T-cell (primary cell): ENCODE measurements at places on chromosomes 7 and 10.

DNA sequence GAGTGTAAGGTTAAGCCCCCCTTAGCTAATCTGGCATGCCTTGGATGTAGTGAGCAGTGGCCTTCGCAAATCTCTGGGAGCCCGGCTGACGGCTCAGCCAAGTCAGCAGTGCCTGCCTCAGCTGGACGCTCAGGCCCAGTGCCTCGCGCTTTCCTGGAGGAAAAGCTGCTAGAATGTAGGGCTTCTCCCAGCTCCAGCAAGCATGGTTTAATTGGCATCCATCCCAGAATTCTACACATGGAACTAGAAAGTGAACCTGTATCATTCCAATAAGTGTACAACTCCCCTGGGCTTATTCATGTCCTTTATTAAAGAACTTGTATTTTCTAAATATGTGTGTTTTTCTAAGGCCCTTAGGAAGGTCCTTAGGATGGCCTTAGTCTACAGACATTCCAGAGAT lies 287.8 kb upstream of the SHH start:
- DNase-seq, result no peak

DNA sequence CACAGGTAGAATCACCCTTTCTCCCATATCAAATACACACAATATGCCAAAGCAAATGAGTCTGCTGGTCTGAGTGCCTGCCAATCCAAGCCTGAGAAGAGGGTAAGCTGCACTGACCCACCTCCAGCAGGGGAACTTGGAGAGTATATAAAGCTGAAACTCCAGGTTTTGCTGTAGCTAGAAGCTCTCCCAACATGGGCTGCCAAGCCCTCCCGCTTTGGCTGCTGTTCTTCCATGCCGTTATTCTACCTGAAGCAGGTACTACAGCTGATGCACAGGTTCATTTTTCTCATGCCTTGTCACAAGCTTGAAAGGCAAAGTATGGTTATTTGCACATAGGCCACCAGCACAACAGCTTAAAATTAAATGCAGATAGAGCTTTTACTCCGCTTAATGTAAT lies 21.5 kb upstream of the C10orf120 start:
- no peak for DNase-seq

DNA sequence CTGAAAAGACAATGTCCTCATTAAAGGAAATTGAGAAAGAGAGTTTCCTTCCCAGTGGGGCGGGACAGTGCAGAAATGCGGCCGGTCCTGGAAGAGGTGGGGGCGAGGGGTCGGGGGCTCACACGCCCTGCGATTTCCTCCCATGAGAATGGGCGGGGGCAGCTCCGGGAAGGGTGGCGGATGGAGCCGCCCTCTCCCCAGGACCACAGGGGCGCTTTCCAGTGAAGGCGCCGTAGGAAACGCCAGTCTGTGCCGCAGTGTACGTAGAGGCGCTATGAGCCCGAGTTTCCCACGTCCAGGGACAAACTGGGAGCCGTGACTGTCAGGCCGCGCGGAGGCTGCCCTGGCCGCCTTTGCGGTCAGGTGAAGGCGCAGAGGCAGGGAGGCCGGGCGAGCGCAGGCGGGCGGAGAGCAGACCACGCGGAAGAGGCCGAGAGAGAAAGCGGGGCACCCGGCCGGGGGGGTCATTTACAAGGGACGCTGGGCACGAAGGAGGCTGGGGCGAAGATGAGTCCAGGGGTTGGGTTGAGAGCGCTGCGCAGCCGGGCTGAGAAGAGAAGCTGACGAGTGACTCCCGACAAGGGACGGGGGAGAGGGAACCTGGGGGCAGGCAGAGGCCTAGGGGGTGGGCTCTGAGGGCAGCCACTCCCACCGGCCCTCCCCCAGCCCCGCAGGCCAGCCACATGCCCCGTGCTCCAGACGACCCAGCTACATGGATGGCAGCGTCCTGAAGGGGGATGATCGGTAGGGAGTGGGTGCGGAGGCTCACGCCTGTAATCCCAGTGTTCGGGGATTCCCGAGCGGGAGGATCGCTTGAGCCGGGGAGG lies 45.0 kb downstream of the ALOX5 start:
- DNase-seq, result peak; percentile 58

GRCh38 chr10:54484186-54484585 lies 316.8 kb downstream of the PCDH15 start:
- DNase-seq, result no peak

GRCh38 chr10:110794808-110795207 lies 76.9 kb upstream of the PDCD4 start:
- DNase-seq, result no peak

DNA sequence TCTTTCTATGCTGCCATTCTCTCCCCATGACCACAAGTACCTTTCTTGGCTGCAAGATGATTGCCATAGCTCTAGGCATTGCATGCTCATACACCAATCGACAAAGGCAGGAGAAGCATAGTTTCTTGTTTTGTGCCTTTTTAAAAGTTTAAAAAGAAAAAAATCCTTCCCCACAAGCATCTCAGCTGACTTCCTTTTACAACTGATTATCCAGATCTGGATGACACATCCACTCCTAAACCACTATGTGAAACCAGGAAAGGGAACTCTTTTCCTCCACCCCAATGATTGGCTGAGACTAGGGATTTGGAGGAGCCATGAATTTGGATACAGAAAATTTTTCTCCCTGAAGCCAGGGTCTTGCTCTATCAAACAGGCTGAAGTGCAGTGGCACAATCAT lies 14.5 kb upstream of the LRRC4 start:
- no peak for DNase-seq

- DNase-seq, result no peak
These were observed 58.2 kb upstream of the NUPR2 start for GRCh38 chr7:56174346-56174874.

GRCh38 chr7:119175911-119176627 lies 951.6 kb downstream of the ANKRD7 start:
- DNase-seq, result no peak

GRCh38 chr10:92567952-92568600 lies 5.8 kb downstream of the IDE start:
- DNase-seq, result no peak

DNA sequence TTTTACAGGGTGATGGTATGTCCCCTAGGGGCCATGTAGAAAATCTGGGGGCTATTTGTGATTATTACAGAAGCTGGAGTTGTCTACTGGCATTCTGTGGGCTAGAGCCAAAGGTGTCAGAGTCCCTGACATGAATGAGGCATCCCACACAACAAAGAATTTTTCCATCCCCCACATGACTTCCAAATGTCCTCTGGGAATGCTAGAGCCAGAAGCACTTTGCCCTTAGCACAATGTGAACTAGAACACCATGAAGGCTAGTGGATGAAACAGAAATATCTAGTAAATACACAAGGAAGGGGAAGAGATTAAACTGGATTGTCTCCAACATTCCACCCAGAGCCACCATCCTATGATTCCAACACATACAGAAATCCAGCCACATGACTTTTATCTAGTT lies 46.9 kb downstream of the FAM13C start:
- no peak for DNase-seq

DNA sequence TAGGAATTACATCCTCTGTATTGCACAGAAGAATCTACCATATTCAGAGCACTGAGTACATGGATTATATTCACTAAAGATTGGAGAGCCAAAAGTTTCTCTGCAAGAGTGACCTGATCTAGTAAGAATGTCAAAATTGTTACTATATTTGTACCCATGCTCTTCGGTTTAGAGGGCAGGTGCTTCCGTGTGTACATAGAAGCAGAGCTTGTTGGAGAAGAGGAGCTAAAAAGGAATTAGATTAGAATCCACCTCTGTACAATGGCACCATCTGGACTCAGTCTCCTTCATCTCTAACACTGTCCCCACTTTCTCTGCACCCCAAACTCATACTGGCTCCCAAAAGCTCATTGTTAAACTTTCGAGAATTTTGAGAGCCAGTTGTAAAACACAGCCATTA lies 8.3 kb downstream of the CALD1 start:
- DNase-seq, result no peak

DNA sequence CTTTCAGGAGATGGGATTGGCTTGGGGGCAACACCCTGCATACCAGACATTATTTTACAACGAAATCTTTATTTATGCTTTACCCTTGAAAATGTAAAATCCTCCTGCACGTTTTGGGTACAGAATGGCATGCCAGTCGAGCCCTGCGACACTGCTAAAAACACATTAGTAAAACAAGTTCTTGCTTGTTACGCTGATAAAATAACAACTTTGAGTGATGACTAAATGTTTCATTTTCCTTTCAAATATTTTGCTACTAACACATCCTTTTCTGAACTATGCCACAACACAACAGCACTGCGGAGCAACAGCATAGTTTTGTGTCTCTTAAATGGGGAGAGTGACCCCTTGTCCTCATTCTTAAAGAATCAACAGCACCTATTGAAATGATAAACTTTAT lies 76.0 kb upstream of the SEMA3D start:
- DNase-seq, result no peak

DNA sequence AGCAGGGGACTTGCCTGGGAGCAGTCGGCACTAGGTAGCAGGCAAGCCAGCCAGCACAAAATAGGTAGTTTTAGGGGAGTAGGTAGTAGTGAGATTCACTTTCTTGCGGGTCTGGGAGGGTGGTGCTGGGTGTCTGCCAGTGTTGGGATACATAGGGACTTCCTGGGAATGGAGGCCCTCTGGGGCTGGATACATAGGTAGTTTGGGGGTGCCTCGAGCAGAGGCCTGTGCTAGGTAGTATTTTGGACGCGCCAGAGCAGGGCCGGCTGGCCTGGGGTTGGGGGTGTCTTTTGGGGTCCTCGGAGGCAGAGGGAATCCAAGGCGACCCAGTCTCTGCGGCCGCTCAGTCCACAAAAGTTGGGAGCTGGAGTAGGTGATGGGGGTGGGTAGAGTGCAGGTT lies 2.0 kb upstream of the HOXA3 start:
- DNase-seq, result no peak

DNA sequence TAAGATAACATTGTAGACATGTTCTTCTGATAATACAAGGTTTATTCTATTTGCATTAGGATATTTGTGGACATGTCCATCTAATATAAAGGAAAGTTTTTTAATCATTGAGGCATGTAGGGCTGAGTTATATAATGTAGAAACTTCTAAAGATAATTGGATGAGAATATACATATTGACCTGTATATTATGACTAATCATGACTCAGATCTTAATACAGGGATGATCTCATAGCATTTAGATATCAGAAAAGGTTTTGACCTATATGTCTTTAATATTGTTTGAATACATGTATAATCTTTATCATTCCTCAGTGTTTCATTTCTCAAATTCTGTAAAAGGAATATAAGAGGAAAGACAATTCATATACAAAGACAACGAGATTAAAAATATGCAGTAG lies 39.2 kb downstream of the CD36 start:
- no peak for DNase-seq

DNA sequence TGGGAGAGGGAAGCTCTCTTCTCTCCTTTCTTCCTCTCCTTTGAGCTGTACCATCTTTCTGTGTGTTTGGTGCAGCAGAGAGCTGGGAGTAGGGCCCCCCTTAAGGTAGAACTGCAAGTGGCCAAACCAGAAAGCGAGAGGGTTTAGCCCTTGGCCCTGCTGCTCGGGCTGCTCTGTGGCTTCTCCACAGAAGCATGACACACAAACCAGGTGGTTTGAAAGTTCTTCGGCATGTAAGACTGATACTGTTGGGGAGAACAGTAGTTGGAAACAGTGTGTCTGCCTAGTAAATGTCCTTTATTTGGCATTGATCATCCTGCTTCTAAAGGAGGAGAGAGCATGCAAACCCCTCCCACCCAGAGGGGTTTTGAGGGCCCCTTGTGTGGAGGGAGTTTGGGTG lies 277.8 kb downstream of the CELF2 start:
- no peak for DNase-seq

GRCh38 chr7:151423936-151424335 lies 14.1 kb upstream of the WDR86 start:
- no peak for DNase-seq

GRCh38 chr10:62185919-62186692 lies 82.5 kb downstream of the RTKN2 start:
- DNase-seq, result no peak

- DNase-seq, result no peak
These were observed 1163.5 kb upstream of the LRRTM3 start for GRCh38 chr10:65762311-65762710.

GRCh38 chr7:8151161-8151725 lies 110.7 kb downstream of the ICA1 start:
- no peak for DNase-seq

DNA sequence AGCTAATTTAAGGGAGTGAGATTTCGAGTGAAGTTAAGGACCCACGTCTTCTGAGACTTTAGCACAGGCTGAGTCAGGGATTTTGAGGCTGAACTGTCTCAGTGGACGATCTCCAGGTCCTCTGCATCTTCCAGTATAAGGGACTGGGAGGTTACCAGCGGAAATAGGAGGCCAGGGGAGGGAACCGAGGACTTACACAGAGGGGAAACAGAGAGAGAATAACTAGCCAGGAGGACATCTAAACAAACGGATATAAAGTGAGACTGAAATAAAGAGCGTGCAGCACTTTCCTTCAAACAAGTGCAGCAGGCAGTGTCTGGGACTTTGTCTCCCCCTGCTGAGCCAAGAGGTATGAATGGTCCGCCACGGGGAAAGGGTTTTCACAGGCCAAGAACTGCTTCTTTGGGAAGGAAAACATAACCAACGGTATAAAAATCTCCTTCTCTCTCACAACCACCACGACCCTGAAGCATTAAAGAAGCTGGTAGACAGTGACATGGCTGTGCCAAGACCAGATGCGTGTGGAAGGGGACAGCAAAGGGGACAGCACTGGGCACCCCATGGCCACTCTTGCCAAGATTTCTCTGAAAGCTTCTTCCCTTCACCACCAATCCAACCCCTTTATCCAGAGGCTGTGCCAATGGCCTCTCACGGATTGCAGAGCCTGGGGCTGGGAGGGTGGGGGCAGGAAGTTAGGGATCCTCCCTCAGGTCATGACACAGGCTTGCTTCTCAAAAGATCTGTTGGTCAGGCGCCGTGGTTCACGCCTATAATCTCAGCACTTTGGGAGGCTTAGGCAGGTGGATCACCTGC lies 72.0 kb downstream of the SLC37A3 start:
- peak; percentile 24 for DNase-seq

DNA sequence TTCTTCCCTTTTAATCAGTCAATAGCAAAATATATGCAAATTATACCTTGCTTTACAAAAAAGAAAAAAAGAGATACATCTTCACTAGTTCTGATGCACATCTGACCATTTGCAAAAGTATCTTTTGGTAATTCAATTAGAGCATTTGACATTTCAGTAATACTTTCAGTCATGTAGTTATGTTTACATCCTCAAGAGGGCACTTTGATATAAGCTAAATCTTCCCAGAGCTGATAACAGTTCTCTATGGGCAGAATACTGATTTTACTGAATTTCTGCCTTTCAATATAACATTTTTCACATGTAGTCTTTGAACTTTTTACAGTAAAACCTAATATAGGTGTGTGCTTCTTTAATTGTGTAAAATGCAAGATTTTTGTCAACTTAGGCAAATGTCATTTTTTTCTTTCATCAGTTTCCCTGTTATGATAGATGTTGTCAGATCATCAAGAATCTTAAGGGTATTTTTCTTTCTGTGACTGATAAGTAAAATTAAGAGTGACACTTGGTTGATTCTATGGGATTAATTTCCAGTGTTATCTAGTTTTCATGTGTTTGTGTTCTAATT lies 703.5 kb upstream of the SEMA3D start:
- DNase-seq, result no peak
